Activated naive CD4-positive, alpha-beta T cell (primary cell): ENCODE measurements at places on chromosomes 11 and 22.

GRCh38 chr11:69131644-69132300 lies 24.0 kb upstream of the SMIM38 start:
- no peak for DNase-seq

- DNase-seq: no peak
Observed at GRCh38 chr22:43390872-43391271, 20.9 kb upstream of the MPPED1 start.

GRCh38 chr11:24238771-24239645 lies 257.8 kb upstream of the LUZP2 start:
- DNase-seq: no peak

- no peak for DNase-seq
Observed at GRCh38 chr11:77199137-77199745, 71.2 kb downstream of the MYO7A start.

DNA sequence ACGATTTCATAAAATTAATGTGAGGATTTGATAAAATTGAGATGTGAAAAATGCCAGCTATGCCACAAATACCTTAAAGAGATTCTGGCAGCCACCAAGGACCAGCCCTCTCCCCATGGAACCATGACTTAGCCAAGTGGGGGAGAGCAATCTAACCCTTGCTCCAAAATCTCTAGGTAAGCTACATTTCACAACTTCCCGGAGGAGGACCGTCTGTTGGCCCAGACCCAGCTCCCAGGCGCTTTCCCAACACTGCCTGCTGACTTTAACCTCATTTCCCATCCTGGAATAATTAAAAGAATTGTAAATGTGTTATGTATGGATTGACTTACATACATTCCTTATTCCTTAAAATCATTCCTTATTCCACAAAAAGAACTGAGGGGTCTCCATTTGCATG lies 47.5 kb upstream of the TENM4 start:
- no peak for DNase-seq

DNA sequence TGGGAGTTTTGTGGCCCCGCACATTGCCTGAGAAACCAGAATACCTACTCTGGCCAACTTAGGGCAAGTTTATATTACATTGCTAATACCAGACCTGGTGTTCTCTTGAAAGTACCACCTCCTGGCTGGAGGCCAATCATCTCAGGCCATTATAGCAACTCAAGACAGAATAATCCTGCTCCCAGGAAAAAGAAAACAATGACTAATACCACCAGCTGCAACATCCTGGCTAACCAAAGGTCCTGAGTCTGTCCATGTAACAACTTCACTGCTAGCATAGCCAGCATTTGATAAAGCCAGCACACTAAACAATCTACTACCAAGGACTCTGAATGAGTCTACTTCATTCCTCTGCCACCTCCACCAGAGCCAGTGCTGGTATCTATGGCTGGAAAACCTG lies 1298.7 kb upstream of the CNTN5 start:
- no peak for DNase-seq

DNA sequence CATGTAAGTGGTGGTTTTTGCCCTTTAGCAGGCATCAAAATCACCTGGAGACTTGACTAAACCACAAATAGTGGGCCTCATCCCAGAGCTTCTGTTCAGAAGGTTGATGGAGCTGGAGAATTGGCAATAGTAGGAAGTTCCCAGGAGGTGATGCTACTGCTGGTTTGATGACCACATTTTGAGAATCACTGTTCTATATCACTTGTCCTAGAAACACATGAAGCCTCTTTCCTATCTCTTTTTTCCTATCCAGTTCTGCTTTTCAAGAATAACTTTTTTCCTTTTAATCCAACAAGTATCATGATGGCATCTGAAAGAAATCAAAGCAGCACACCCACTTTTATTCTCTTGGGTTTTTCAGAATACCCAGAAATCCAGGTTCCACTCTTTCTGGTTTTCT lies at the start of gene OR5D13:
OR5D13 (plus strand) TSS at position 301 of the 400 bp plus-strand sequence; CDS start at position 301, 0 bp downstream.
- no peak for DNase-seq

- no peak for DNase-seq
Observed at GRCh38 chr11:83819931-83820549, 533.9 kb upstream of the CCDC90B start.

DNA sequence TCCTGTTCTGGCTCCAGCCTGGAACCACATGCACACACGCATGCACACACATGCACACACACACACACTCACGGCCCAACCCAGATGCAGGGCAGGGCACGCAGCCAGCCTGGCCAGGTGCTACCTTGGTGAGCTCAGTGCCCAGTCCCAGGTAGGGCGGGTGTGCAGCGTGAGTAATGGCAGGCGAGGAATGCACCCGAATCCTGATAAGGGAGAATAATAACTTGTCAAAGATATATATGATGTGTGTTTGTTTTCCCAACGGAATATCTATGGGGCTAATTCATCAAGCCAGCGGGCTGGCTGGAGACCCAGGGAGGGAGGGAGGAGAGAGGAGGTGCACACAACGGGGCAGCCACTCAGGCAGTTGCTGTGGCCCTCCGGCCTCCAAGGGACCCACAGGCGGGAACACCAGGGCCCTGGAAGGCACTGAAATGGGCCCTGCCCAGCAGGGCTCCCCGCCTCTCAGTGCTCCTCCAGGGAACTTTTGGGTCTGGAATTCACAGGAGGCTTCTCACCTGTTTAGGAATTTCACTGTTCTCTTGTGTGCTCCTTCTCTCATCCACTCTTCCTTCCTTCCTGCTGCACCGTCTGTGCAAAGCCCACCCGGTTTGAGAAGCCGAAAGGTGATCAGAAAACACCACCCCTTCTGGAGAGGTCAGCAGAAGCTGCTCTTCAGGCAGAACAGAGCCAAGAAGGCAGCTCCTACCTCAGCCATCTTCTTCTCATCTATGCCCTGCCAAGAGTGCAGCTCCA lies 79.0 kb downstream of the BUD13 start:
- DNase-seq: no peak

GRCh38 chr11:104956528-104956927 lies 11.8 kb downstream of the CASP4 start:
- DNase-seq: no peak

DNA sequence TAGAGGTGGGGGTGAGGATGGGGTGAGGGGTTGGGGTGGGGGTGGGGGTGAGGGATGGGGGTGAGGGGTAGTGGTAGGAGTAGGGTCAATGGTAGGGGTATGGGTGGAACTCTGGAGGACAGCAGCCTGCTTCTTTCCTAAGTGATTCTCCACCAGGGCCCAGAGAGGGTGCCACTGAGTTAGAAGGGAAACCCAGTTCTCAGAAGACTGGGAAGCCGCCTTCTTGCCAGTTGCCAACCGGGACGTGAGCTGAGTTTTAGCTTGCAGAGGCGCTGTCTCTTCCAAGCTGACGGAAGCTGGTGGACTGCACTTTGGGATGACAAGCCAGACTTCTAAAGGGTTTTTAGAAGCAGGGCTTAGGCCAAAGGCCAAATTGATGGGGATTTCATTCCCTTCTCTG lies 104.4 kb downstream of the NAT10 start:
- no peak for DNase-seq

DNA sequence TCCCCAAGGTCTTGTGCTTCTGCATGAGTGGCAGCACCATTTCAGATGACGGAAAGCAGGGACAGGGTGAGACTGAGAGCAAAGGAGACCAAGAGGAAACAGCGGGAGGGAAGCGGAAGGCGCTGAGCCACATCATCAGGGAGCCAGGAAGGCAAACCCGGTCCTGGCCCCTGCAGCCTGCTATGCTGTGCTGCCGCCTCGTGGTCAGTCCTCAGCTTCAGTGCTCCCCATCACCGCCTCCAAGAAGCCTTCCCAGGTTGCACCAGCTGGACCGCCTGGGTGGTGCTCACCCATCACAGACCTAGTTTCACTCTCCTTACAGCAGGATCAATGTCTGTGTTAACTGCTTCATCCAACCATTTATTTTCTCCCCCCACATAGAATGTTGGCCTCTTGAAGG lies 73.0 kb upstream of the PHF21B start:
- DNase-seq: no peak

DNA sequence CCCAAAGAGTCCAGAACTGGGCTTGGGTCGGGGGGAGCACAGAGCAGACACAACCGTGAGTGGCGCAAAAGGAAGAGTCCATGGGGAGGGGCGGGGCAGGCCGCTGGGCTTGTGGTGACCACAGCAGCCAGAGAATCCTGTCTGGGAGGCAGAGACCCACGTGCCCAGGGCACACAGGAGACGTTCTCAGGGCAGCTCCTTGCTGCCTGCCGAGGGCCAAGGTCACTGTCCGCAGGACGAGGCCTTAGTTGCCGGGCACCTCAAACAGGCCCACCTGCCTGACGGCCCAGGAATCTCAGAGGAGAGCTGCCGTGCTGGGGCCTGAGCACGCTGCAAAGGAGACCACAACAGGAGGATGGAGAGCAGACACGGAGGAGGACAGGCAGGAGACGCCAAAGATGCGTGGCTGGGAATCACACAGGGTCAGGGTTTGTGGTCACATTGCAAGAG lies 87.8 kb downstream of the MYEOV start:
- DNase-seq: no peak

GRCh38 chr11:57498540-57498939 lies 17.0 kb downstream of the SLC43A1 start:
- DNase-seq: no peak

DNA sequence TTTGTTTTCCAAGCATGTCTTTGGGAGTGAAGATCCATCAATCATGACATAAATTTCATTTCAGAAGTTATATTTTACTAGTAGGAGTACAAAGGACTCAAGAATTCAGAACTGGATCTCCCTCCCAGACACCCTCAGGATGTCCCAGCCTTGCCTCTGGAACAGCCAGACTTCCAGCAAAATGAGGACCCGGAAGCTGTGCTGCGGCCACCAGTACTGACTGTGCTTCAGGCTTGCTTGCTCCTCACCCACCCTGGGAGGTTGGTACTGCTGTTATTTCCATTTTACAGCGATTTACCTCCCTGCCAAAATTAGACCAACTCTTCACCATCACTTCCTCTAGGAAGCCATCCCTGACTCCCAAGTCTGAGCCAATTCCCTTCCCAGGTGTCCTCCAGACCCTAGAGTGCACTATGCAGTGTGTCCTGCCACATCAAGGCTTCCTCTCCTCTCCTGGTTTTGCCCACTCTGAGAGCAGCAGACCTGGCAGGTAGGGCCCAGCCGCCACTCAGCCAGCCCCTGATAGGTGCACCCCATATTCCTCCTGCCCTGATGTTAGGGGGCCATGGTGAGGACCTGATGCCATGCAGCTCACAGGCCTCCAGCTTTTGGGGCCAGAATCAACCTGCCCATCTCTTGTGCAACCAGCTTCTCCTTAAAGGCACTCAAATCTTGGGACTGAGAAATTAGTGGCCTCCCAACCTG lies 47.3 kb upstream of the WNT7B start:
- DNase-seq: no peak

GRCh38 chr11:65479184-65480145 lies 19.4 kb upstream of the MALAT1 start:
- DNase-seq: no peak

GRCh38 chr11:4882543-4882942 lies 843 bp downstream of the OR51T1 start:
- no peak for DNase-seq

- DNase-seq: no peak
Observed at GRCh38 chr11:57161351-57161750, 20.4 kb upstream of the LRRC55 start.
